Stimulated activated CD4-positive, alpha-beta T cell treated with anti-CD3 and anti-CD28 coated beads, Interleukin-1b, Interleukin-23, amount 100 ng/mL, for 1 hour (primary cell): ENCODE measurements at places on chromosomes 4 and X.

DNA sequence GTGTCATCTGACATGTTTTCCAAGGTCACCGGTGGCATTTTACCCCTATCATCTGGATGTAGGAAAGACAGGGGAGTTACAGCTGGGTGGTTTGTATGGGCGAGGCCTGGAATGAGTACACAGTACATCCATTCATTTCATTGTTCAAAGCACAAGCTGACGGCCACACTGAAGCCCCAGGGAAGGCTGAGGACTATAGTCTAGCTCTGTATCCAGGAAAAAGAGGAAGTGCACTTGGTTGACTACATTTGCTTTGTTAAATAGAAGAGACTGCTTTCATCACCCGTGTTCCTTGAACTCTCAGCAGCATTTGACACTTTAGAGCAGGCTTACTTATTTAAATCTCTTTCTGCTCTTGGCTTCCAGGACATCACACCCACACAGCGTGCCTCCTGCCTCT lies 1041.0 kb upstream of the TENM3 start:
- DNase-seq: no peak

GRCh38 chrX:19280636-19281035 lies 63.1 kb upstream of the PDHA1 start:
- no peak for DNase-seq

DNA sequence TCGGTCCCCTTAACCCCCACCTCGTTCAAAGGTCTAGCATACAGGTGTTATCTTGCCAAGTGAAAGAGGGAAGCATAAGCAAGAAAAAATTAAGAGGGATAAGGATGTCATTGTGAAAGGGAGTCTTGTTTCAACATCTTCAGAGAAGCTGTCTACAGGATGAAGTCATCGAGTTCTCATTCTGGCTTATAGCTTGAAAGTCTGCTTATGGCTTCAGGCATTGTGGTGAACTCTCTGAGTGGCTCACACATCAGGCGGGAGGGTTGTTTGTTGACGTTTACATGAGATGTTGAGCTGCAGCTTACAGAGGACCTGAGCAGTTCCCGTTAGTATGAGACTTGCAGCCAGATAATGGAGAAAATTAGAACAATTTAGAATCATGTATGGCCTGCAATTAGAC lies 16.6 kb downstream of the MAGEA9B start:
- no peak for DNase-seq

- DNase-seq: no peak
These were observed 45.1 kb downstream of the RHOH start for GRCh38 chr4:40241941-40242340.

DNA sequence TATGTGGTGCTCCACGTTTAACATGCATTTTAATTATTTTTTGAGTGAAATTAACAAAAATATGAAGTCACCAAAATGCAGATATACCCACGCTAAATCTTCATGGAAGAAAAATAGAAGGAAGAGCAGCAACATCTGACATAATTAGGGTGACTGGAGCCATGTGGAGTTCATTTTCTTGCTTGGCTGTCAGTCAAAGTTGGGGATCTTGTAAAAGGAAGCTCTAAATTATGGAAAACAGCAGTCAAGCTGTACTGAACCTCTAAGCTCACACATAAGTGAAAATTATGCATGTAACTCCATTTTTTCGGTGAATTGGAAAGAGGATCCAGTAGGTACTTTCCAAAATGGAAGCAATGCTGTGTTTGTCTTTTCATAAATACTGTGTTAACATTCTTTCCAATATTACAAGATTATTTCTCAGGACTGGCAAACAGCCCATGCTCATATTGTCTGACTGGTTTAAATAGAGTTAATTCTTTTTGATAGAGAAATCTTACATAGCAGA lies 9.7 kb upstream of the PDGFC start:
- no peak for DNase-seq
